ENCODE measurements at places on chromosomes 1 and 21.

DNA sequence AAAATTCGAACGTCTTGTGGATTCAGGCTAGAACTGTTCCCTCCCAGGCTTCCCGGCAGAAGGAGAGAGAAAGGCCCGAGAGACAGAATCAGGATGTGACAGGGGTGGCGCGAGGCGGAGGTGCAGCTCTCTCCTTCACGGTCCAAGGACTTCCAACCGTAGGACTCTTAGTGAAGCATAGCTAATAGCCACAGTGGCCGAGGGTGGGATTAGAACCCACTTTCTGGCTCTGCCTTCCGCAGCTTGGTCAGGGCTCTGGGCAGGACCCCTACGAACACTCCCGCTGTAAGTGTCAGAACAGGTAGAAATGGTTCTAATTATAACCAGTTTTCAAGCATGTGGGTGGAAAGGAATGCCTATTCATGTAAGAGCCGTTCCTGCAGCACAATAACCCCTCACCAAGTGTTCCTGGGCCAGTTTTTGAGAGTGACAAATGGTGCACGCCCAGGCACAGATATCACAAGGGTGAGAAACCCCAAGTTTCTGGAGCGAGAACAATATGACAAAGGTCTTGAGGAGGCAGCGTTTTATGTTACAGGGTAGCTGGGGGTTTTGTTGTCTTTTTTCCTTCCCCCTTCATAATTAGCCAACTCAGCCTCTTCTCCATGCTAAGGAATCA lies 86.4 kb downstream of the SYF2 start:
- DNase-seq: no peak

DNA sequence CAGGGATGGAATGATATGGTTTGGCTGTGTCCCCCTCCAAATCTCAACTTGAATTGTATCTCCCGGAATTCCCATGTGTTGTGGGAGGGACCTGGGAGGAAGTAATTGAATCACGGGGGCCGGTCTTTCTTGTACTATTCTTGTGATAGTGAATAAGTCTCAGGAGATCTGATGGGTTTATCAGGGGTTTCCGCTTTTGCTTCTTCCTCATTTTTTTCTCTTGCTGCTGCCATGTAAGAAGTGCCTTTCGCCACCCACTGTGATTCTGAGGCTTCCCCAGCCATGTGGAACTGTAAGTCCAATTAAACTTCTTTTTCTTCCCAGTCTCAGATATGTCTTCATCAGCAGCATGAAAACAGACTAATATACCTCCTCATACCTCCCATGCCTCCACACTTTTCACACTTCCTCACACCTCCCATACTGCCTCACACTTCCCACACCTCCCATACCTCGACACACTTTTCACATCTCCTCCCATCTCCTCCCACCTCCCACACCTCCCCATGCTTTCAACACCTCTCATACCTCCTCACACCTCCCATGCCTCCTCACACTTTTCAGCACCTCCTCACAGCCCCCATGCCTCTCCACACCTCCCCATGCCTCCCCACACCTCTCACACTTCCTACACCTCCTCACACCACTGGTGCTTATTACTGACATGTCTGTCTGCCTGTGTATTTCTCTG lies 21.3 kb downstream of the GPR137B start:
- no peak for DNase-seq

GRCh38 chr1:81007024-81007423 lies 793.7 kb upstream of the ADGRL2 start:
- no peak for DNase-seq

DNA sequence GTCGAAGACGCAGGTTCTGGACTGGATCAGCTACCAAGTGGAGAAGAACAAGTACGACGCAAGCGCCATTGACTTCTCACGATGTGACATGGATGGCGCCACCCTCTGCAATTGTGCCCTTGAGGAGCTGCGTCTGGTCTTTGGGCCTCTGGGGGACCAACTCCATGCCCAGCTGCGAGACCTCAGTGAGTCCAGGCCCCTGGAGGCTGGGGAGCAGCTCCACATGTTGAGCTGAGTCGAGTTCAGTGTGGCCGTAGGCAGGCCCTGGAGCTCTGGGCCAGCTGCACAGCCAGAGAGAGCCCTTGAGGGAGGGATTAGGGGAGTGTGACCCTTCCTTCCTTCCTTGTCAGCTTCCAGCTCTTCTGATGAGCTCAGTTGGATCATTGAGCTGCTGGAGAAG lies 1.6 kb downstream of the ELF3 start:
- DNase-seq: no peak
